ENCODE measurements at places on chromosomes 4 and X.

DNA sequence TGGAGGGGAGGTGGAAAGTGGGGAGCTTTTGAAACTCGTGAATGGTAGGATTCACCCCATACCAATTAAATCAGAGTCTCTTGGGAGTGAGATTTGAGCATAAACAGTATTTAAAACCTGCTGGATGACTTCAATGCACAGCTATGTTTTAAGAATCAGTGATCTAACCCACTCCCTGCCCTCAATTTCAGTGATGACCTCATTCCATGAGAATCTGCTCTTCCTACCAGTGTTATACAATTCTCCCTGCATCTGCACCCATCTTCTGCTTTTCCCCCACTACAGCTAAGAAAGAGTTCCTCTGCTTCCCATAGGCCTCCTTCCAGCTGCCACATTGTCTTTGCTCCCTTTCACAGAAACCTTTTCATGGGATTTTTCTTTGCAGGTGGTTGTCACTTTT is 18.3 kb upstream of the H2AZ1 start:
- DNase-seq: no peak

DNA sequence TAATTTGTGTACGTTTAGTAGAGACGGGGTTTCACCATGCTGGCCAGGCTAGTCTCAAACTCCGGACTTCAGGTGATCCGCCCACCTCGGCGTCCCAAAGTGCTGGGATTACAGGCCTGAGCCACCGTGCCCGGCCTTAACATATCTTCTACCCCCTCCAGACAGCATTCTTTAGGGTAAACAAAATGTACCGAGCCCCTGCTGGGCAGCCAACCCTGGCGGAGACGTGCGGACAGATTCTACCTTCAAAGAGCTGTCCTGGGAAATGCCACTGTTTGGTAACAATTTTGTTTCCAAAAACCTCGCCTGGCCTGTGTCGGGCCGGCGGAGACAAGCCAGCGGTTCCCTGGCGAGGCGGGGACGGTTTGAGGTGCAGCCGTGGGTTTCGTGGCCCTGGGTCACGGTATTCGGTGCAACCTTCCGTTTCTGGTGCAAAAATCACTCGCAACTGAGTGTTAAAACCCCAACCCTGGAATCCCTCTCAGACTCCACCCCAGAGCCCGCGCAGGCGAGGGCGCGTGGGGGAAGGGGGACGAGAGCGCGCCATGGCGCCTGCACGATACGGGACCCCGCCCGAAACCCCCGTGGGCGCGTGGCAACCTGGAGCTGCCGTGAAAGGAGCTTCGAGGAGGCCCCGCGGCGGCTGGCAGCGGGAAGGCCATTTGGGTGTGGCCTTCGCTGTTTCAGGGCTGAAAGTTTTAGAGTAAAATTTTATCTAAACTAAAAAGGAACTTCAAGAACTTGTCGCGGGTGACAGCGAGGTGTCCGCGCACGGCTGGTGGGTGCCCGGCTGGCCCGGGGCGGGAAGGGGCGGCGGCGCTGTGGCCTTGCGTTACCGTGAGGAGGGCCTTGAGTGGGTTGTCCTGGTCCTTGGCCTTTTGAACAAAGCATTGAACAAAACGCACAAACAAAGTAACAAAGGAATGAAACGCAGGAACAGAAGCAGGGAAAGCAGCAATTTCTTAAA is 17.0 kb downstream of the MRFAP1 start:
- DNase-seq: no peak

- DNase-seq: peak; percentile 44
These were observed 66.0 kb downstream of the TBL1X start for GRCh38 chrX:9530848-9531274.

DNA sequence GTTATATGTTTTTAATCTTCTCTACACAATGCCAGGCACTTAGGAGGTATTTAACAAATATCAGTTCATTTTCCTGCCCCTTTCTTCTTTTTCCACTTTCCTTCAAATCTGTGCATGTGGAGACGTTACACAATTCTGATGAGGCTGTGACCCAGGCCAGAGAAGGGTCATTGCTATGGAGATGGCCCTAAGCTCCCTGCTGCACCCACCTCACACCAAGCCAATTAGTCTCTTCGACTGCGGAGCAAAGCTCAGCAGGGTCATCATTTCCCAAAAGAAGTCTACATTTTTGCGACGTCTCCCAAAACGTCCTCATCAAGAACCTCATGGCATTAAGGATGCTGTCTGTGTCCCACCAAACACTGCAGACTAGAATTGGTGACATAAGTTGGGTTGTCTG is 28.9 kb upstream of the VEGFD start:
- no peak for DNase-seq

GRCh38 chr4:8110071-8110986 is 48.3 kb downstream of the ABLIM2 start:
- DNase-seq: no peak

DNA sequence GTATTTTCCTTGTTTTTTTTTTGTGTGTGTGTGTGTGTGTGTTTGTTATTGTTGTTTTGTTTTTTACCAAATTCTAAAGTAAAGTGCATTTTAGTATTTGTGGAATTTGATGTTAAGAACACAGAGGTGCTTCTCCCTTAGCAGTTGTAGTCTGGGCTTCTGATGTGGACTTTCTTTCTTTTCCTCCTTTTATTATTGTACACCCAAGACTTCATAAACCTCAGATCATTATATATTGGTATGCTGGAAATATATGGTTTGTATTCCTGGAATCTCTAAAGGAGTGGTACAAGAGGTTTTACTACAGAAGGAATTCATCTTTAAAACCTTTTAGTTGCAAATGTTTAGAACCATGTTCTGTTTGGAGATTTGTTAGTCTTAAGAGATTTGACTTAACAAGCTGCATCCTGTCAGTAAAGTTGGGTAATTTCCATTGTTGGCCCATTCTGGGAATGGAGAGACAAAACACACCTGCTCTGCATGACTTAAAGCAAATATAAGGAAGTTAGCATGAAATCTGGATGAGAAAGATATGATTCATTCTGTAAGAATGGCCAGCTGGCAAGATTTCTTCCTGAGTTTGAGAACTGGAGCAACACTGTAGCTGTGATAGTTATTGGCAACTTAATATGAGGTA is 64.0 kb downstream of the SMAD1 start:
- DNase-seq: no peak

DNA sequence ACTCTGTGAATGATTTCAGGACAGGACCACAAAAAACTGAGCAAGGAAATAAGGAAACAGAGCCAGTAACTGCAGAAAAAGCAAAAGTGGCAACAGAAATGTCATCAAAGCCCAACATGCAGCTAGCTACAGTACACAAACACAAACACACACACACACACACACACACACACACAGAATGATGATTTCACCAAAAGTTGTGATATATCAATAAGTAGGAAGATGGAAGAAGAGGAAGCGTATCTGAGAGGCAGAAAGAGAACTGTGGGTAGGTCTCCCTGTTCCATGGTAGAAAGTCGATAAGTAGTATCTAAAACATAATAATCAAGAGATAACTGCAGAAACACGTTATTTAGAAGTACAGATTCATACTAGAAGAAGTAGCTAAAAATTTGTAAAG is 148.3 kb downstream of the MGST2 start:
- DNase-seq: no peak

GRCh38 chr4:25000639-25001038 is 30.1 kb downstream of the LGI2 start:
- no peak for DNase-seq

DNA sequence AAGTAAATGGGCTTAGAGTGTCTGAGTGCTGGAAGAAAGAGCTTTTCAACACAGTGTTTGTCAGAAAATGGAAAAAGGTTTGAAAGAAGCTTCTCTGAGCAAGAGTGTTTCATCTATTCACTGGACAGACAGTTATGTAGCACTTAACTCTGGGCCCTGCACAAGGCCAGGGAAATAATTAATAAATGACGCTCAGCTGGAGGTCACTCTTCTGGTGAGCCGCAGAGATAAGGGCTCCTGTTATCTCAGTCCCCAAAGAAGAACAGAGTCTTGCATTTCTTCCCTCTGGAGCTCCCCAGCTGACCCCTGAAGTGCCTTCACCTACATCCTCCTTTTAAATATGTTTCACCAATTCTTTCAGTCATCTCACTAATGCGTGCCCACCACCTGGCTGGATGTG is 90.4 kb downstream of the SLC16A2 start:
- DNase-seq: no peak

GRCh38 chr4:142416711-142417275 is 429.3 kb downstream of the INPP4B start:
- DNase-seq: no peak

- DNase-seq: no peak
These were observed 19.2 kb downstream of the PNMA6E start for GRCh38 chrX:153381684-153382532.

DNA sequence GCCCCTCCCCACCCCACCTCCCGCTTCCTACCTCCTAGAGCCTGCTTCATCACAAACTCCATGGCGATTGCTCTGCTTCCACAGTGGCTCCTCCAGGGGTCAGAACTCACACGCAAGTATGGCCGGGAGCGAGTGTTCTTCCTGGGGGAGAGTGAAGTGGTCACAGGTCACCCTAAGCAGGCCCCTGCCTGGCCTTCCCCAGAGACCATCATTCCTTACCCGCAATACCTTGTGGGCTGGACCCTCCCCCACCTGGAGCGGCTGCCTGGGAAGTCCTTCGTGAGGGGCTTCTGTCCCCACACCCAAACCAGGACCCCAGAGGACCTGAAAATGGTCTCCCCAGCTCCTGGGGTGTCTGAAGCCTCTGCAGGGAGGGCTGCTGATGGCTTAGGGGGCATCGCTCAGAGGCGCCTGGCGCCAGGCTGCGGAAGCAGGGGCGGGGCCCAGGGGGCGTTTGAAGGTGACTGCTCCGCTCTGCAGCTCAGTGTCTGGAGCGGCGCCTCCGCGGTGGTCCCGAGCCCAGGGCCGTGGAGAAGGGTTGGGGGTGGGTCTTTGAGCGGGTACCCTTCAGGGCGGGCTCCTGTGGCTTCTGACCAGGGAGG is 1.4 kb downstream of the CPLX1 start:
- DNase-seq: no peak

- no peak for DNase-seq
These were observed 141.3 kb downstream of the ANXA5 start for GRCh38 chr4:121555315-121556107.

DNA sequence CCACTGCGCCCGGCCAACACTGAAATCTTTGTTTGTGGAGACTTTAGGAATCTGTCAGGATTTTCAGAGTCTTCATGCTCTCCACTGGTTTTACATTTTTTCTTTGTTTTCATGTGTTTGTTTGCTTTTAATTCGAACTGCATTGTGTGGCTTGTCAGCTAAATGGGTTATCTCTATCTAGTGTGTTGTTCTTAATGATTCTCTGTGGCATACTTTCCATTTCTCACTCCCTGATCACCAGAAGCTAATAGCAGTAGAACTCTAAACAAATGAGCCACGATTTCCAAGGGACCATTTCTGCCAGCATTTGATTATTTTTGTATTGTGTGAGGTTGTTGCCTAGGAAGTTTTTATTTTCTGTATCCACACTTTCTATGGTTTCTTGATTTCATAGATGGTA is 352.4 kb downstream of the CAMK2D start:
- DNase-seq: no peak

GRCh38 chr4:138961664-138962063 is 53.9 kb upstream of the NOCT start:
- no peak for DNase-seq

GRCh38 chrX:12137951-12138360 is 317 bp upstream of the FRMPD4 start:
- DNase-seq: no peak

DNA sequence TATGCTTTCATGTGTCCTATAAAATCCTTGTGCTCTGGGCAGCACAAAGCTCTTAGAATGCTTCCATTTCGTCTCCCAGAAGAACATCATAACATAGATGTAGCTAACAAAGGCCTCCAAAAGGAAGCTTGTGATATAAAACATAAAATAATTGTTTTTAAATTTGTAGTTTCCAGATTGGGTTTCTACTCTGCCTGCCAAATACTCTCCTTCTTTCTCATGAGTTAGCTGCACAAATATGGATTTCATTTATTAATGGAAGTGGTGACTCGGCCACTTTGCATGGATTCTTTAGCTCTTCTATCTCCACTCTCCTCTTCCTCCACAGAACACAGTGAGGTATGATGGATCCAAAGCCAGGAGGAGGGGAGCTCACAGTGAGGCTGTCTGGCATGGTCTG is 265.4 kb downstream of the COL25A1 start:
- DNase-seq: no peak

DNA sequence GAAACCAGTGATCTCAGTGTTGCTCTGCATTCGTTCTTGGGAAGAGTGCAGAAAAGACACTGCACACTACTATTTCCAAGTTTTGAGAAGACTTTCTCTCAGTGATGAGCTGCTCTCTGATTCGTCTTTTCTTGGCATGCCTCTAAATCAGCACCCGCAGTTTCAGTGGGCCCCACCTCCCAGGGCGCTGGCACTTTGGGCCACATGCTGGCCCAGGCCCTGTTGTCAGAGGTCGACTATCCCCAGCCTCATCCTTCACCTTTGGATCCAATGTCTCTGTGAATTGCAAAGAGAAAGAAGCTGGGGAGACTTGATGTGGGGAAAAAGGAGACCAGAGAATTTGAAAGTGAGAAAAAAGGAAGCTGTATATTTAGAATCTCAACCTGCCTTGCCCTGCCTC is 644.1 kb upstream of the PITX2 start:
- DNase-seq: no peak

All from activated CD8-positive, alpha-beta memory T cell treated with anti-CD3 and anti-CD28 coated beads, Interleukin-2, amount 50 U/mL, for 4 hours (primary cell).